Osteoblast (primary cell): ENCODE measurements at places on chromosomes 3 and 15.

DNA sequence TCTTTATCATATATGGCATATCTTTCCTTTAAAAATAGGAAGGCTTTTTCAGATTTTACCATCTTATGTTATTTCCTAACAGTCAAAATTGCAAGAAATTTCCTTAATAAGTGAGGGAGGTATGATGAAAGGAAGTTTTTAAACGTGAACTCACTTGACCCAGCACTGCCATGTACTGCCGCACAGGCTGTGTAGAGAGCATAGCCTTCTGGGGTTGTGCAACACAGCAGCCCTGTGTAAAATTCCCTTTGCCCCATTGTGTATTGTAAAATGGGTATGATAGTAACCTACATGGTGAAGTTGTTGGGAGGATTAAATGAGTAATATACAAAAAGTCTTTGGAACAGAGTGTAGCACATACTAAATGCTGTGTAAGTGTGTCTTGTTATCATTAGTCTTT is 78.6 kb downstream of the PEX5L start:
- no peak overlapping the region for H3K4me3 ChIP-seq
- no peak overlapping the region for H3K27ac ChIP-seq

DNA sequence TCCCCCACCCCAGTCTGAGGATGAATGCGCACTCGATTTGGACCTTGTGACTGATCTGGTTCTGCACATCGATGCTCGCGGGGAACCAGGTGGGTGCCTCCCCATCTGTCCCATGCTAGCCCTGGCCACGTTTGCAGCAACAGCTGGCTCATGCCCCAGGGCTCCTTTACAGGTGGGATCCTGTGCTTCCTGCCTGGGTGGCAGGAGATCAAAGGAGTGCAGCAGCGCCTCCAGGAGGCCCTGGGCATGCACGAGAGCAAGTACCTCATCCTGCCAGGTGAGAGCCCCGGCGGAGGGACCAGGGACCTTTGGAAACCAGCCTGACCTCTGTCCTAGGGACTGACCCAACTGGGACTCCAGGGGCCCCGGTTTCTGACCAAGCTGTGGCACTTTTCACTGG is 44.3 kb downstream of the DHX30 start:
- H3K36me3 ChIP-seq, result peaks cover 89% of the 10 kb centered on the region
- no peaks in the 10 kb centered on the region for H3K4me1 ChIP-seq
- no peak overlapping the region for H3K27ac ChIP-seq
- no peak overlapping the region for H3K4me3 ChIP-seq
- H3K27me3 ChIP-seq, result no peaks in the 10 kb centered on the region

DNA sequence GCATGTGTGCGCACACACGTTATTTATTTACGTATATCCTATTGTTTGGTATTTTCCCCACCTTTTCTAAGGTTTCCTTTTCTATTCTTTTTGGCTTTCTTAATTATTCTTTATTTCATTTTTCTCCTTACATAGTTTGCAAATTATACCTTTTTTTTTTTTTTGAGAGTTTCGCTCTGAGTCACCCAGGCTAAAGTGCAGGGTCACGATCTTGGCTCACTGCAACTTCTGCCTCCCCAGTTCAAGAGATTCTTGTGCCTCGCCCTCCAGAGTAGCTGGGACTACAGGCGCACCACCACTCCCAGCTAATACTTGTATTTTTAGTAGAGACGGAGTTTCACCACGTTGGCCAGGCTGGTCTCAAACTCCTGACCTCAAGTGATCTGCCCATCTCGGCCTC is 20.0 kb upstream of the CILP start:
- H3K27me3 ChIP-seq, result no peaks in the 10 kb centered on the region
- H3K27ac ChIP-seq, result no peak overlapping the region
- no peaks in the 10 kb centered on the region for H3K36me3 ChIP-seq
- DNase-seq, result no peak
- H3K4me3 ChIP-seq, result no peak overlapping the region

DNA sequence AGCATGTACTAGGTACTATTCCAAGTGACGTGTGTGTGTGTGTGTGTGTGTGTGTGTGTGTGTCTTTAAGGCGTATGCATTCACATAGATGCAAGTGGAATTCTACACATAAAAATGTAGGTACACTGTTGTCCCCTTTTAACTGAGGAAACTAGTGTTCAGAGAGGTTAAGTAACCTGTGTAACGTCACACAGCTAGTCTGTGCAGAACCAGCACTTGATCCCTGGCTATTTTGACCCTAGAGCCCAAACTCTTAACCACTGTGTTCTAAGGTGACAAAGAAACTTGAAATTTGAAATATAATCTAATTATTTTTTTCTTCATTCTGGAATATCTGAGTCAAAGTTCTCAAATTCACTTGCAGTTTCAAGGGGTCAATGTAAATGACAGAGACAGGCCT is 73.8 kb downstream of the TAFA4 start:
- H3K27ac ChIP-seq, result no peak overlapping the region
- no peaks in the 10 kb centered on the region for H3K4me1 ChIP-seq
- H3K4me3 ChIP-seq, result no peak overlapping the region

DNA sequence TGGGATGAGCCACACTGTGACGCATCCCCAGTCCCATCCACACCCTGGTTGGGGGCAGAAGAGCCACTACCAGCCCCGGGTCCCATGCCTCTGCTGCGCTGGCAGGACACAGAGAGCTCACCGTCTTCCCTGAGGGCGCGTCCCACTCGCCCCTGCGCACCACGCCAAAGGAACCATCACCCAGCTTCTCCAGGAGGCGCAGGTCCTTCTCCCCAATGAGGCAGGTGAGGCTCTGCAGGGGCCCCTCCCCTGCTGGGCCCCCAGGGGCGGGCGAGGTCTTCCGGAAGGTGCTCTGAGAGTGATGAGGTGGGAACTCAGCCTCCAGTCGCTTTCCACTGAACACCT is 23.7 kb downstream of the TNK2 start:
- H3K4me3 ChIP-seq, result no peak overlapping the region
- no peak overlapping the region for H3K27ac ChIP-seq
- H3K36me3 ChIP-seq, result peaks cover 26% of the 10 kb centered on the region
- peaks cover 18% of the 10 kb centered on the region for H3K4me1 ChIP-seq
- no peaks in the 10 kb centered on the region for H3K27me3 ChIP-seq

DNA sequence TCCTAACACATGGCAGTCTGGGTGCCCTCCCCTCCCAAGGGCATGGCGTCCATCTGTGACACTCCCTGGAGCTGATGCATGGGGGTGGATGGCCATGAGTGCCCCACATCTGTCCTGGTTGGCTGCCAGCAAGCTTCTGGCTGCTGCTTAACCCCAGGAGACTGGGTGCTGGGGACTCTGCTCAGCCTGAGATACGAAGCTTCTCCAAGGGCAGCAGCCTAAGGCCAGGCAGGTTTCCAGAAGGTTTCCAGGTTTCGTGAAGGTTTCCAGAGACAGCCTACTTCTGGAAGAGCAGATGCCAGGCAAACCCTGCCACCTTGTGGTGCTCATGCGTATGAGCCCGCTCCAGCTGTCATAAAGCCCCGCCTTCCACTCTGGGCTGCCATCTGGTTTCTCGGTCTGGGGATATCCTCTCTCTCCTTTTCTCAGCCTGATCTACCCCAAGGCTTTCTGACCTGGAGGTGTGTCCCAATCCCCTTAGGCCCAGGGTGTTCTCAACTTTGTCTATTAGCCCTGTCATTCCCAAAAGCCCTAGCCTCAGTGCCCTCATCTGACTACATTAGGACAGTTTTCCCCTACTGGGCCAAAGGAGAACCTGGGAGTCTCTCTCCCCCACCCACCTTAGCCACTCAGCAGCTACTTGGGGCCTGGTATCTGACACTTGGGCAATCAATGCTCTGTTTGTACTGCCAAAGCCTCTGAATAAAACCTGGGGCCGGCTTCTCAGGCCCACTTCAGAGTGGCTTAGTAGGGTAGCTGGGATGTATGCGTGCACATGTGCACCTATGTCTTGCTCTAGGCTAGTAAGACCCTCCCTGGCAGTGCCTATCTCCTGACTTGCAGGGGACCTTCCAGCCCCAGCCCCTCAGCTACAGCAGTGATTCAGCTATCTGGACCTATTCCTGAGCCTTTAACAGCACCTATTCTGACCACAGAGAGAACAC is 12.0 kb downstream of the MRPL46 start:
- H3K27me3 ChIP-seq, result no peaks in the 10 kb centered on the region
- H3K36me3 ChIP-seq, result peaks cover 11% of the 10 kb centered on the region

DNA sequence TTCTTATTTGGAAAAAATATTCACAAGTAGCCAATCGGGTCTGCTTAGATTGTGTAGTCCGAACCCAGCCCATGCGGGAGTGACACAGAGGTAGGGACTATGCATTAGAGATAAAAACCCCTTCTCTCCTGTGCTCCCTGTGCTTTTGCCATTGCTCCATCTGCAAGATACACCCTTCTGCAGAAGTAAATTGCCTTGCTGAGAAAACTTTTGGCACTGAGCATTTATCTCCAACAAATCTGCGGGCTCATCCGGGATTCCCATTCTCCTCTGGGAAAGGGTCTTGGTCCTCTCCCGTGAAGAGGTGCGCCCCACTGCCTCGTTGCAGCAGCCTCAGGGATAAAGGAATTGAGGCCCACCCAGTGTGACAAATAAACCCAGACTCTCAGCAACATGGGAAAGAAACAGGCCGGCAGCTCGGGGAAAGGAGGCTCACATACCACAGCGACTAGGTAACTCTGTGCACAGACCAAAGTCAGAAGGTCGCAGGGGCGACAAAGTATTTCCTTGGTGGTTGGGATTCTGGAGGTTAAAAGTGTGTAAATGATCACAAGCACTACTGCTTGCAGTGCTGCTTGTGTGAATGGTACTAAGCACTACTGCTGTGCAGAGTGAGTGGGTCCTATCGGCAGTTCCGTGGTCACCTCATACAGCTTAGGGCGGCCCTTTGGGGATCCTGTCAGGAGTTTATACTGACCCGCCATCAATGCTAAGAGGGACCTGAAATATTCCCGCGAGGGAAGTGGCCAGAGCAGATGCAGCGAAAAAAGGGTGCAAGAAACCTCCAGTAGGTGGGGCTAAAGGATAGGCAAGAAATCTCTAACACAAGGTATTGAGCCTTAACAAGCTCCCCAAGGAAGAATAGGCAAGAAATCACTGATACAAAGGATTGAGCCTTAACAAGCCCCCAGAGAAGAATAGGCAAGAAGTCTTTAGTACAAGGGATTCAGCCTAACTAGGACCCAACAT is 54.3 kb downstream of the GSK3B start:
- H3K4me3 ChIP-seq, result no peak overlapping the region
- no peaks in the 10 kb centered on the region for H3K36me3 ChIP-seq
- no peak overlapping the region for H3K27ac ChIP-seq
- DNase-seq, result no peak

- no peak for DNase-seq
- no peaks in the 10 kb centered on the region for H3K27me3 ChIP-seq
- H3K4me1 ChIP-seq, result no peaks in the 10 kb centered on the region
- no peaks in the 10 kb centered on the region for H3K36me3 ChIP-seq
- no peak overlapping the region for H3K4me3 ChIP-seq
Measured at GRCh38 chr3:95148107-95148506, 1085.2 kb downstream of the NSUN3 start.

GRCh38 chr3:63022114-63022513 is 146.9 kb upstream of the CADPS start:
- H3K27me3 ChIP-seq, result no peaks in the 10 kb centered on the region
- H3K4me1 ChIP-seq, result no peaks in the 10 kb centered on the region
- no peaks in the 10 kb centered on the region for H3K36me3 ChIP-seq
- H3K4me3 ChIP-seq, result no peak overlapping the region

DNA sequence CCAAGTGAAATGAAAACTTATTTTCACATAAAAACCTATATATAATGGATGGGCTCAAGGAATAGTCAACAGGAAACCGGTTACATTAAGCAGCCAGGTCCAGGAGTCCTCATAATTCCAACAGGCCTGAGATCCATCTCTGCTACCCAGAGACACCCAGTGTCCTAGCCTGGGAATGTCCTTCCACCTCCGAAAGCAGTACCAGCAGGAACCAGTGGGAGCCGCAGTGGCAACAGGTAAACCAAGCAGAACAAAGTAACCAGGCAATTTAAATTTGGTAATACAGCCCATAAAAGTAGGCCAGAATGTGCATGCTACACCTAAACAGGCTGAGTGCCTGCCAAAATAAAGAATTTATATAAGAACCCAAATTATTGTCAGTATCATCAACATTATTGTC is 195.6 kb downstream of the ZBBX start:
- no peak for DNase-seq
- no peaks in the 10 kb centered on the region for H3K4me1 ChIP-seq
- H3K4me3 ChIP-seq, result no peak overlapping the region
- no peak overlapping the region for H3K27ac ChIP-seq
- no peaks in the 10 kb centered on the region for H3K27me3 ChIP-seq

- H3K27ac ChIP-seq, result peak within 1 kb of the TSS; percentile 46
- no peaks in the 10 kb centered on the region for H3K27me3 ChIP-seq
- no peaks in the 10 kb centered on the region for H3K36me3 ChIP-seq
- peak; percentile 95 for DNase-seq
Measured at GRCh38 chr15:66565741-66566144, at the start of gene LCTL. Gene LCTL, minus strand, starts transcription at chr15:66565998. Its CDS starts 633 bp downstream, at chr15:66565365.

DNA sequence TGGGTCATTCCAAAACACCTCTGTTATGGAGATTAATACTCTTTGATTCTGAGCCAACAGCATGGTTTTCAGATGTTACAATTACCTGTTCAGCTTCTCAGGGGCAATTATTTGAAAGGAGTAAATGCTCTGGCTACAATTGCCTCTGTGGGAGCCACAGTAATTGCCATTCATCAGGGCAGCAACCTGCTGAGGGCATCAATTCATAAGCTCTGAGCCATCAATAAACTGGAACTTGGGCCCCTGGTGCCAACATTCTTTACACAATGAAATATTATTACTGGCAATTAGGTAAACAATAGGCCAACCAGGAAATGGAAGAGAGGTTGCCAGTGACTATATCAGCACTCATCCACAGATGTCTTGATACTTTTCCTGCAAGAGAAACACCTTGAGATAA is 660.8 kb downstream of the MECOM start:
- no peaks in the 10 kb centered on the region for H3K36me3 ChIP-seq
- no peak overlapping the region for H3K4me3 ChIP-seq
- DNase-seq, result no peak
- no peaks in the 10 kb centered on the region for H3K4me1 ChIP-seq
- no peak overlapping the region for H3K27ac ChIP-seq

GRCh38 chr15:74382004-74382816 is 14.8 kb upstream of the CYP11A1 start:
- H3K4me1 ChIP-seq, result peaks cover 44% of the 10 kb centered on the region
- DNase-seq, result peak; percentile 99
- H3K36me3 ChIP-seq, result no peaks in the 10 kb centered on the region
- peak overlapping the region; percentile 77 for H3K27ac ChIP-seq
- no peaks in the 10 kb centered on the region for H3K27me3 ChIP-seq
- no peak overlapping the region for H3K4me3 ChIP-seq

GRCh38 chr3:172203522-172204258 is 164.3 kb downstream of the FNDC3B start:
- peak overlapping the region; percentile 97 for H3K27ac ChIP-seq
- no peaks in the 10 kb centered on the region for H3K27me3 ChIP-seq
- H3K4me3 ChIP-seq, result no peak overlapping the region
- peaks cover 66% of the 10 kb centered on the region for H3K4me1 ChIP-seq

DNA sequence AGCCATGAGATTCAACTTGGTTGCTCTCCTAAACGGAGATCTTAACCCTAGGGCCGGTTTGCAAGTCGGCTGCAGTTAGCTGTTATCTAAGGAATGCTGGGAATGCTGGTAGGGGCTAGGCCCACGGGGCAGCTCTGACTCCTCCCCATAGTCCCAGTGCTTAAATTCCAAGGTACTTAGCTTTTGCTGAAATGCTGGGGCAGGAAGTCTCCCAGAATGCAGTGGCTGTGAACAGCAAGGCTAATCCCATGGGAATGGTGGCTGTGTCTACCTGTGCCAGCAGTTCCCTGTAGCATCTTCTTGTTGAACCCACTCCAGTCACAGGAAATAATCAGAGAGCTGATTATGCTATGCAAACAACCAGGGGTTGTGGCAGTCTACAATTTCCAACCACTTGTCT is 102.5 kb upstream of the TJP1 start:
- peaks cover 17% of the 10 kb centered on the region for H3K4me1 ChIP-seq
- DNase-seq, result peak; percentile 78
- no peaks in the 10 kb centered on the region for H3K27me3 ChIP-seq
- no peaks in the 10 kb centered on the region for H3K36me3 ChIP-seq
